Epithelial cell of proximal tubule (primary cell): ENCODE measurements at places on chromosomes 5 and 9. TPM values are rescaled to one million over a fixed set of nuclear protein-coding genes. Genes with fewer than 3 reads are reported as not detected.

- DNase-seq = no peak
Measured at GRCh38 chr9:81411961-81412360, 277.4 kb downstream of the TLE1 start.

DNA sequence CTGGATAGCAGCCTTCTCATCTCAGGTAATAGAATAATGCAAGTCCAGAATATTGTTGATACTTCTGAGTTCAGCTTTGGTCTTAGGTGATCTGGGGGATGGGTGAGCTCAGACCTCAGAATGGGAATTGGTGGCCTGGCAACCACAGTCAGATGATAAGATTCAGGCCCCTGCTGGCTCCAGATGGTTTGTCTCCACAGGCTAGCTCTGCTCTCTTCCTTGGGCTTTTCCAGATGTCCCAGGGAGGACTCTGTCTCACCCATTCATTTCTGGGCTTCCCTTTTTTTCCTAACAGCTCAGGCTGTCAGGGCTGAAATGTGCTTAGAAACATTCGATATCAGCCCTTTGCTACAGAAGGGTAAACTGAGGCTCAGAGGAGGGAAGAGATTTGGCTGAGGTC, 17.6 kb upstream of the TNFSF15 start:
- DNase-seq = no peak

DNA sequence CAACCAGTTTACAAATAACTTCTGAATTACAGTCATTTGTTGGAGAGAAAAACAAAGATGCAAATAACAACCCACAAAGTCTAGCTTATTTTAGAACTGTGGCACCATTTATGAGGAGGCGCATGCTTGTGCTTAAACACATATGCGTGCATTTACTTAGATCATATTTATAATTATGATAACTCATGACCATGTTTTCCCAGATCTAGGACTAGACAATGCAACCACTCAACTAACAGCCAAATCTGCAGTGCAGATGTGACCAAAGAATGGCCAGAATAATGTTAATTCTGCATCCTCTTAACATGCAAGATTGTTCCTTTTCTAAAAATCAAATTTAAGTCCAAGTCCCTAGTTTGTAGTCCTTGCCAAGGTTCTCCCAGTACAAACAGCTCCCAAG, 167.3 kb upstream of the FST start:
- DNase-seq = no peak

DNA sequence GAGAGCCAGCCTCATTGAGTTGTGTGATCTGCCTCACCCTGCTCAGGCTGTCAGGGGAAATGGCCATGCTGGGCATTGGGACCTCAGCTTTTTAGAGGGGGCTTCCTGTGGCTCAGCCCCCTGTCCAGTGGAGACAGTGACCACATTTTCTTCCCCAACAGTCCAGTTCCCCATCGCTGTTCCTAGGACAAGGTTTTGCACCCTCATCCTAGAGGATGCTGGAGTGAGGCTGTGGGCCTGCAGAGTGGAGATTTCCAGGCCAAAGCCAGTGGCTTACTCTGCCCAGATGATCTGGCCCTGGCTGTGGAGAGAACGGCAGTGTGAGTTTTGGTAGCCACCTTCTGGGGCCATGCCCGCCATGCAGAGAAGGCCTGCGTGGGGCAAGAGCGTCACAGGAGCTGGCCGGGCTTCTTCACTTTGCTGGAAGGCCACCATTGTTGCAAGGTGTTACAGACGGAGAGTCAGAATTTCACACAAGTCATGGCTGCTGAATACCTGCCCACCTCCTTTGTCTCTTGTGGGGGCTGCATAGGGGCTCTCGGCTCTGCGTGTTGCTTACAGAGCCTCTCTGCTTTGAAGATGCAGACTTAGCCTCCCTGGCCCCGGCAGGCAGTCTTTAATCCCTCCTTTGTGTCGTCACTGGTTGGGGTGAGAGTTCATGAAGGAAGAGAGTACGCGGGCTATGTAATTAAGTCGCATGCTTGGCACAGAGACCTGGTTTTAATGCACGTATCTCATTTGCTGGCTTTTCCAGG, 35.2 kb upstream of the PITX1 start:
- no peak for DNase-seq

DNA sequence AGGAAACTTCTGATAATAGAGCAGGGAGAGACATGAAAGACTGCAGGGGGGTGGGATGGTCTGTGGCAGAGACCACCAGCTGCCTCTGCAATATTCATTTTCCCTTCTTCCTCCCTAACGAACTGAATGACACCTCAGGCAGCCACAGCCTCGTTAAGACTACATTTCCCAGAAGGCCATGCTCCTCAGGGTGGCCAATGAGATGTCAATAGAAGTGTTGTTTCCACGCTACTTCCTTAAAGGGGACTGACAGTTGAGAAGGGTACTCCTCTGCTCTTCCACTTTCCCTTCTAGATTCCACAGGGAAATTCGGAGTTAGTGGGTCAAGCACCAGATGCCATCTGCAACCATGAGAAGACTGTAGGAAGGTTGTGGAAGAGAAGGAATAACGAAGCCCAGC, 52.0 kb upstream of the DAPK1 start:
- no peak for DNase-seq

GRCh38 chr5:14190194-14191164, 47.3 kb downstream of the TRIO start:
- DNase-seq = peak; percentile 88

DNA sequence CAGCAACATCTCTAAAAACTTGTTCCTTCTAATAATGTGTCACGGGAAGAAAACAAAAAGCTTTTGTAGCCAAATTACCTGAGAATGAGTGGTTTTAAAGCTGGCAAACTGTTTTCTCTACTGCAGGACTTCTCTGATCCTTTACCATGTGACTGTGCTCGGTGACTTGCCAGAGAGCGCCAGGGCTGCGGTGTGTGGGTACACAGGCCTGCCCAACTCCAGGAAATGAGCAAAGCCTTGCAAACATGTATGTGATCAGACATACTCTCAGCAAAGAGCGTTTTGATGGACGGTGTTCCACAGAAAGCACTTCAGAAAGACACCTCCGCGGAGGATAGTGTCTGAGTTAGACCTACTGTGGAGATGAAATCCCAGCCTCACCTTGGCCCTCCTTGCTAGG, 157.3 kb downstream of the SPOCK1 start:
- no peak for DNase-seq

DNA sequence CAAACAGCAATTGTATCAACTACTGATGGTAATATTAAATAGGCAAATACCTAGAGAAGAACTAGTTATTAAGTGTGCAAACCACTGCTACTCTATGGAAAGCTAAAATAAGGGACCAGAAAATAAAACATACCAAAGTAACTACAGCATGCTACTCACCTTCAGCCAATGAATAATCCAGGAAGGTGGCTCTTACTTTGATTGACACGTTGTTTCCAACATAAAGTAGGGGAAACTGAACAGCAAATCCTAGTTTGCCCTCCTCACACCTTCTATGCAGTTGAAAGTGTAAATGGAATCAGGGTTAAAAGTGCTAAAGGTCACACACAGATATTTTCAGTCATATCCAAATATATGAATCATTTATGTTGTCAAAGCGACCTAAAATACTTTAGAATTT, 5.1 kb upstream of the FST start:
- no peak for DNase-seq

DNA sequence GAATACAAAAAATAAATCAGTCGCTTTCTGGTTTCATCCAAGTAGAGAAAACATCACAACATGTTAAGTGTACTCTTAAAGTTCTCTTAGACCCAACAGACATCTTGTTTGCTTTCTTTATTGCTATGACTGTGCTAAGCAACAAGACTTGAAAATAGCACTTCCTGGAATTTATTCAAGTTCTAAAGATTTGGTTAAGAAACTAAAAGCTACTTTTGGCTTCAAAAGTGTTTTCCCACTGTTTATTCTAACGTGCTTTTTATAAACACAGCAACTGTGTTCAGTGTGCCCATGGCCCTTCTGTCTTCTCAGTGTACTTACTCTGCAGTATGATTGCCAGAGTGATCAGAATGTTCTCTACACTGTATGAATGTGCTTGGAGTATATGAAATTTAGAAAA, 109.8 kb downstream of the GIN1 start:
- no peak for DNase-seq

DNA sequence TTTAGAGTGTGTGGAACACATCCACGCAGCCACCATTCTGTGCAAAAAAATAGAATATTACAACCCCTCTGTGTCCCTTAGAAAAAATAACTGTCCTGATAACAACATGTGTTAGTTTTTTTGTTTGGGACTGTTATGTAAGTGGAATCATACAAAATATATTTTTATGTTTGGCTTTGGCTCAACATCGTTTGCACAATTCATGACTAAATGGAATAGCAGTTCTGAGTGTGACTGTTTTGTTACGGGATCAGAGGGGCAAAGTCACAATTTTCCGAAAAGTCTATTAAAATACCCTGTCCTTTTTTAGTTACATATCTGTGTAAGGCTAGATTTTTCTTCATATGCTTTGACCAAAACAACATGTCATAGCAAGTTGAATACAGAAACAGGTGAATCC, 12.8 kb downstream of the MTREX start:
- DNase-seq = no peak

DNA sequence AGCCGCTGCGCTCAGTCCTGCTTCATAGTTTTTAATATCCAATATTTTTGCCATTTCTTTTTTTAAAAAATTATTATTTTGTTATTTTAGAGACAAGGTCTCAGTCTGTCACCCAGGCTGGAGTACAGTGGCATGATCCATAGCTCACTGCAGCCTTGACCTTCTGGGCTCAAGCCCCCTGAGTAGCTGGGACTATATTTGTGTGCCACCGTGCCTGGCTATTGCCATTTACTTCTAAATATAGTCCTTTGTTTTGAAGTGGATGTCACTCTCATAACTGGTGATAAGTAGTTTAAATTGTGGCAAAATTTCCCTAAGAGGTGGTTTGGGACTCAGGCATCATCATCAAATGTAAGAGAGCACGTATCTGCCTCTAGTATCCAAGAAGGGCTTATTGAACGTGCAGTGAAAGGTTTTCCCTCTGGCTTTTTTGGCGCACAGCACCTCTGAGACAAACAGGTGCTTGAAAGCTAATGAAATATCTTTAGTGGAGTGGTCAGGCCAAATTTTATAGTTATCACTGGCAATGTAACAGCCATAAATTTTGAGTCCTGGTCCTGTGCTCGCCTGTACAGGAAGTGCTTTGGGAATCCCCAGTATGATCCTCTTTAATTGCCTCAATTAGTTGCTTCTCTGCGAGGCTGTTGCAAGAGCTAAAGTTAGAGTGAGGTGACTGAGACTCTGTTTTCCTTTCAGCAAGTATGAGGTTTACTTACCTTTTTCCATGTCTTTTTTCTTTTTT, 14.8 kb downstream of the STXBP1 start:
- DNase-seq = no peak

DNA sequence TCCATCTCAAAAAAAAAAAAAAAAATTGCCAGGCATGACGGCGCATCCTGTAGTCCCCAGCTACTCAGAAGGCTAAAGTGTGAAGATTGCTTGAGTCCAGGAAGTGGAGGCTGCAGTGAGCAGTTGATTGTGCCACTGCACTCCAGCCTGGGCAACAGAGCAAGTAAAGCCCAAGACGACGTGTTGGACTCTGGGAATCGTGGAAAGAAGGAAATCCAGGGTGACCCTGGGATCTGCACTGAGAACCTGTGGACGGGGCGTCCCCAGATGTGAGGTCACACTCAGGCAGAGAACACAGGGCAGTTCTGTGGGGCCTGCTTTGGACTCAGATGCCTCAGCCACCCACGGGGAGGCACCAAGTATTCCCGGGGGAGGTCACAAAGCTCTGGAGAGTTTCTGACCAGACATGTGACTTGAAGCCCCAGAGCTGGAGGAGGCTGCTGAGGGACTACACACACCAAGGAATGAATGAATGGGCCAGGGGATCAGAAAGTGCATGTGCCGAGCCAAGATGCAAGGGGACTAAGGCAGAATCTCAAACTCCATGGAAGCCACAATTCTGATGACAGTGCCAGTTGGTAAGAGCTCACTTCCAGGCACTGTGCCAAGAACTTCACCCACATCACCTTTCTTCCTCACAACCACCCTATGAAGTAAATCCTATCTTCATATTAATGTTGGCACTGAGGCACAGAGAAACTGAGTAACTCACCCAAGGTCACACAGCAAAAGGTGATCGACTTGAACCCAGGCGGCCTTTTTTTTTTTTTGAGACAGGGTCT, 12.9 kb downstream of the DYNC2I2 start:
- no peak for DNase-seq

GRCh38 chr9:127869310-127870152, 7.9 kb downstream of the AK1 start:
- DNase-seq = no peak

DNA sequence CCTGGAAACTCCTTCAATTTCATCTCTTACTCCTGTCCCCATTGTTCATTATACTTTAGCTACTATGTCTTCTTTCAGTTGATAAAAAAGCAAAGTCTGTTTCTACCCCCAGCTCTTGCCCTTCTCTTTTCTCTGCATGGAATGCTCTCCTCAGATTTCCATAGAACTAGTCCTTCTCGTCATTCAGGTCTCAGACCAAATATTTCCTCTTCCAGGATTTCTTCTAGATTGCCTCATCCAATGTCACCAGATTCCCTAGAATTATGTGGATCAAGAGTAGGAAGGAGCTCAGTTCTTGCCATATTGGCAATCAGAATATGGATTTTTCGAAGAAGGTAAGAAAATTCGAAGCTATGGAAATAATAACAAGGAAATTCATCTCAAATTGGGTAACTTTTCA, 176.1 kb downstream of the GABRG2 start:
- no peak for DNase-seq

PROB1 gene
- total RNA-seq = 2.7 and 3.1 TPM in 2 replicates

SLC34A1 gene
- total RNA-seq = not detected in 2 replicates

IL13 gene
- not detected in 2 replicates for total RNA-seq

EQTN gene
- total RNA-seq = not detected in 2 replicates

PCYOX1L gene
- 6.1 and 7.1 TPM in 2 replicates for total RNA-seq

CDC25C gene
- total RNA-seq = 14.2 and 17.6 TPM in 2 replicates

N4BP3 gene
- 3.1 and 4.3 TPM in 2 replicates for total RNA-seq

GABRA6 gene
- not detected in 2 replicates for total RNA-seq

NMUR2 gene
- 0.22 TPM in 1 of 2 replicates, not detected in the other for total RNA-seq

PNPLA7 gene
- under 0.01 and 0.06 TPM in 2 replicates for total RNA-seq

PAIP2 gene
- total RNA-seq = 54.0 and 77.6 TPM in 2 replicates

CLIC3 gene
- total RNA-seq = 2.2 and 2.4 TPM in 2 replicates

CKMT2 gene
- total RNA-seq = not detected in 2 replicates

LMNB1 gene
- total RNA-seq = 112 and 163 TPM in 2 replicates

KIAA1191 gene
- 88.1 and 90.1 TPM in 2 replicates for total RNA-seq

SUSD3 gene
- total RNA-seq = 1.4 and 2.9 TPM in 2 replicates

CCDC192 gene
- total RNA-seq = not detected in 2 replicates

LPAR1 gene
- 8.5 and 13.0 TPM in 2 replicates for total RNA-seq

ITGA2 gene
- 14.1 and 28.1 TPM in 2 replicates for total RNA-seq
